A549 treated with AZD2906 at 1 μM for 4 hours (cell line): ENCODE measurements at places on chromosomes 4 and X. TPM values are rescaled to one million over a fixed set of nuclear protein-coding genes. Genes with fewer than 3 reads are reported as not detected.

TRIM2 gene
- 0.73 to 1.4 TPM (median 0.85 TPM) in 5 replicates for total RNA-seq

FAM47A gene
- total RNA-seq = not detected in 5 replicates

POLN gene
- 0.44 to 0.80 TPM (median 0.57 TPM) in 5 replicates for total RNA-seq

TAPT1 gene
- 11.5 to 17.6 TPM (median 12.5 TPM) in 5 replicates for total RNA-seq

DAPP1 gene
- not detected in 5 replicates for total RNA-seq

FRG2 gene
- 0.07 TPM in 1 of 5 replicates, not detected in the others for total RNA-seq

IBSP gene
- not detected in 5 replicates for total RNA-seq

BEX1 gene
- total RNA-seq = not detected in 5 replicates

BTK gene
- total RNA-seq = 0.09 to 0.32 TPM (median 0.13 TPM) in 5 replicates

TMEM271 gene
- not detected in 5 replicates for total RNA-seq

SNCA gene
- 0.07 to 0.29 TPM (median 0.15 TPM) in 5 replicates for total RNA-seq

SEC24D gene
- total RNA-seq = 12.7 to 17.7 TPM (median 15.6 TPM) in 5 replicates

NUDT6 gene
- total RNA-seq = 5.9 to 7.0 TPM (median 6.1 TPM) in 5 replicates

MAGEA11 gene
- total RNA-seq = not detected in 5 replicates

MFSD8 gene
- 11.6 to 13.2 TPM (median 13.0 TPM) in 5 replicates for total RNA-seq

MND1 gene
- total RNA-seq = 11.6 to 16.9 TPM (median 13.3 TPM) in 5 replicates

SHROOM3 gene
- 12.1 to 16.1 TPM (median 15.0 TPM) in 5 replicates for total RNA-seq

CC2D2A gene
- 11.3 to 14.0 TPM (median 12.1 TPM) in 5 replicates for total RNA-seq
